ENCODE measurements at places on chromosomes 11 and 22. TPM values are rescaled to one million over a fixed set of nuclear protein-coding genes. Genes with fewer than 3 reads are reported as not detected.

Gene CST6
- not detected for polyA plus RNA-seq

Gene DEFB131B
- polyA plus RNA-seq = not detected

Gene GLYAT
- not detected for polyA plus RNA-seq

Gene TYR
- not detected for polyA plus RNA-seq

Gene MAP6
- polyA plus RNA-seq = 200 TPM

Gene PRR5L
- 0.22 TPM for polyA plus RNA-seq

Gene MPZL2
- polyA plus RNA-seq = not detected

Gene ANKRD42
- 11.5 TPM for polyA plus RNA-seq

Gene ATXN10
- 282 TPM for polyA plus RNA-seq

Gene CHCHD10
- not detected for polyA plus RNA-seq

Gene PHLDA2
- not detected for polyA plus RNA-seq

Gene SLC5A1
- polyA plus RNA-seq = not detected

Gene FGF19
- polyA plus RNA-seq = 6.2 TPM
